ENCODE measurements at places on chromosomes 7 and 10. TPM values are rescaled to one million over a fixed set of nuclear protein-coding genes. Genes with fewer than 3 reads are reported as not detected.

DNA sequence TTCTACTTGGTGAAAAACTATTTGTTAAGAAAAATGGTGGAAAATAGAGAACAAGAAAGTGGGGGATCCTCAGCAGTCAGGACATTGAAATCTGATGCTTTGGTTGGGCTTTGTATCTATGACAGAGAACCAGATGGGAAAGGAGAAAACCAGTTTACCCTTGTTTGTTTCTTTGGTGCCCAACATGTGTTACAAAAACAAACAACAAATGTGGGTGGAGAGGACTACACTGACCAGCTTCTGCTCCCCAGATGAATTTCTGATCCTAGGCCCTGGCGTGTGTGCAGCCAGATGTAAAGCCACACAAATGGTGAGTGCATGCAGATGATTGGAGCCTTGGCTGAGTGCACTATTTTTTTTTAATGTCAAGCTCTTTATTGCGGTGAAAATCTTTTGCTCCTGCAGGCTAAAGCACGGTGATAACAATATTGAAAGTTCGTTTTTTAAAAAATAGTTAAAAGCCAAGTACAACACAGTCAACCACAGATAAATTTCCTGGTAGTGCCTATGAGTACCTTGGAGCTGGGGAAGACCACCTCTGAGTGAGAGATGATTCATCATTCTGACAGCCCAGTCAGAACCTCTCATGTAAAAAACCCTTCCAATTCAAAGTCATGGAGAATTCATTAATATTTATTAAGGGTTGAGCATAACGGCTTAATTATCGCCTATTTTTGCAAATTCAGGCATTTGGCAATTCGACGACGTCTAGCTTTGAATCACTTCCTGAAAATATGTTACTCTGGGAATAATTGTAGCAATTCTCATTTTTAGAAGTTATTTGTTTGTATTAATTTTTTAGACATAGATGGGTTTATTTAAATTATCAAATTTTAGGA is 163.7 kb downstream of the AGMO start:
- no peak for DNase-seq

- no peak for DNase-seq
These were observed 529 bp downstream of the ZNF853 start for GRCh38 chr7:6615723-6616555.

DNA sequence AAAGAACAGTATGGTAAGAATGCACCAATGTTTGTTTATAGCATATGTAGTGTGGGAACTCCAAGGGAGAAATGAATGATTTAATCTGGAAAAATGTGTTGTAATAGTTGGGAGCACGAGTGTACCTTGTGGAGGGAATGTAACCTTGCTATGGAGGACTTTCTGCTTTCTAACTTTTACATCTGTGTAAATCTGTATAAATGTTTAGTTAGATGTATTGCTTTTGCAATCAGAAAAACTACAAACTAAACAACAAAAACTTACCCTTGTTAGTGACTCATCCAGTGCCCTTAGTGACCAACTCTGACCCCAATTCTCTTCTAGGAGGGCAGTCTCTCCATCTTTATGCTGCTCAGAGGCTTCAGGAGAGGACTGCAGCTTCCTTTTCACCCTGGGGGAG is 89.3 kb downstream of the CCNY start:
- DNase-seq = no peak

- DNase-seq = no peak
These were observed 52.6 kb upstream of the SMNDC1 start for GRCh38 chr10:110357252-110357780.

GRCh38 chr7:7315851-7316250 is 133.5 kb downstream of the C1GALT1 start:
- no peak for DNase-seq

GRCh38 chr10:76333326-76333725 is 901.9 kb downstream of the LRMDA start:
- no peak for DNase-seq

DNA sequence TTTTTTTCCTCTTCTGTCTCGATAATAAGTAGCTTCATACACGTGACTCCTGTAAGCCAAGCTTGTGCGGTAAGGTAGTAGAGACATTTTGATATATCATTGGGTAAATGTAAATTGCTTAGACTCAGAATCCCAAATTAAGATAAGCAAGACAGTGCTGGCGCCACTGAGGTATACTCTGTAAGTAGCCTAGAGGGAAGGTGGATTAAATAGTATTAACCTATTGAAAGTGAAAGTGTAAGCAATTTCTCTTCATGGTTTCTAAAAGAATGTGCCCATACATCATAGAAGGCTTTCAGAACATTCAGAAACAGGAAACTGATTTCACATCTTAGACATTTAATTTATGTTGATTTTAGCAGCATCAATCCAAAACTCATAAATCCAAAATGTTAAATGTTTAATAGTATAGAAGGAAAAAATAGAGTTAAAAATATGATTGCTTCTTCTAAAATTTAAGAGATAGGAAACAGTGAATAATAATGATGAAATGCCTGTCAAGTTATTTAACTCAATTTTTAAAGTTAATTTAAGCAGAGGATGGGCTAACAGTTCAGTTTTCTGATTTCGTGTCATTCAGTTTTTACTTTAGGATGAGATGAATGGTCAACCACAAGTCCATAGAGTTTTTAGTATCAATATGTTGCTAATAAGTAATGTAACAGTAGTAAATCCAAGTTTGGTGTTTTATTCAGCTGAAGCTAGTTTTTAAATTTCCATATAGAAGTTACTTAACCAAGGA is 36.8 kb downstream of the LRRC72 start:
- no peak for DNase-seq

DNA sequence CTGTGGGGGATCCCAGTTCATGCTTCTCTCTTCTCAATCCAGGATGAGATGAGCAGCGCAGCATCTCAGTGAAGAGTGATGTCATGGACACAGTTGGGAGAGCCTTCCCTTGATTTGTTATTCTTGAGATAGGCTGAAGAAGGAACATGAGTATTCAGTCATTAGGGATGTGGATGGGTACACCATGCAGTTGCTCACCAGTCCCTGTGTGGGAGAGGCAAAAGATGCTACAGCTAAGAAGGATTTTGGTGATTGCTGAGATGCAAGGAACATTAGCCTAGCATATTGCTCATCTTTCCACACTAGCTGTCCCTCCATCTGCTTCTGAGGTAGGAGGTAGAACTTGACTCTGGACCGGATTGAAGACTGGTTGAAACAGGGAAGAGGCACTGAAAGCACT is 179.6 kb downstream of the GALNT17 start:
- DNase-seq = no peak

- DNase-seq = no peak
These were observed 26.6 kb downstream of the CPEB3 start for GRCh38 chr10:92264249-92264648.

DNA sequence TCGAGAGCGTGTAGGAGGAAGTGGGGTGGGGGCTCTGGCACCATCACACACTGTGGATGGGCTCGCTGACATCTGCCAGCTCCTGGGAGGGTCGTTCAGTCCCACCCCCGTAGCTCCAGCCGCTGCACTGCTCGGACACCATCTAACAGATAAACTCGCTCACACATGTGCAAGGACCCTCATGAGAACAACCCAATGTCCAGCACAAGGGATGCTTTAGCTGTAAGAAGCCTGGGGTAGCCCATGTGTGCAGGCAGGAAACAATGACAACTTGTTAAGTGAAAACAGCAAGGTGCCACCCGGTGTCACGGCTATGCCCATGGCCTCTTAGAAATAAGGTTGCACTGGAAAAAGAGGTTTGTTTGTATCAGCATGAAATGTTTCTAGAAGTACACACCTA is 14.1 kb downstream of the OGDHL start:
- no peak for DNase-seq

DNA sequence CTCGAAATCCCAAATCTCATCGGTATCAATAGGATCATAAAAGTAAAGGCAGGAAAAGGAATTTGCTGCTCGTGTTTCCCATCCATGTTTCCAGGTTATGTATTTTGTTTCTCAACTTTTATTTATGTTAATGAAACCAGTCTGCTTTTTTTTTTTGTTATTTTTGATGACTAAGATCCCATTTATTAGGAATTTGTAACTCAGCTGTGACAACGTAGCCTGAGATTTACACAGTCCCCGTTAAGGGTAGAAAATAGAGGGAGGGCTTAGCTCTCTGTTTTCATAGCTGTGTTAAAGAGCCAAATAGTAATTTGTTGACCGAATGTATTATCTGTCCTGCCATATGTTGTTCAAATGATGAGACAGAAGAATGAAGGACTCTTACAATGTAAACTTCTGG is 164.0 kb downstream of the MGMT start:
- DNase-seq = no peak

DNA sequence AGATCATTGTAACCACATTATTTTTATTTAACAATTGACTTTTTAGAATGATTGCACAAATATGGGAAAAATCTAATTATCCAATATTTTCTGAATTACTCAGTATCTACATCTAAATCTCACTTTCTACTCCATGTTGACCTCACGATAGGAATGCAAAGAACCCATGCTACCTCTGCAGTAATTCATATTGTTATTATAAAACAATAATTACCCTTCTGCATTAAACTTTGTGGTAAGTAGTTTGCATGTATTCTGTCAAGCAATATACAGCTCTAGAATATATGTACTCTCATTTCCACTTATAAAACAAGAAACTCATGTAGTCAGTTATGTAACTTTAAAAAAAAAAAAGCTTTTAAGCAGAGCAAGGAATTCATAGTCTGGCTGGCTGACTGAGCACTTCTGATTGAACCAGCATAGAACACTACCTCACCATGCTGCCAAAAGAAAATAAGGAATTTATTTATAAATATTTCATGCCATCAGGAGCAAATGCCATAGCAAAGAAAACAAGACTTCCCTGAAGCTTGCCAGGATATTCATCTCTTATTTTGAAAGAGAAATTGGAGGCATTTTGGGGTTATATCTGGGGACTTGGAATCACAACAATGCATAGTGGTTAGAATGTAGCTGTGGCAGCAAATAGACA is 895.7 kb downstream of the XPNPEP1 start:
- no peak for DNase-seq

- no peak for DNase-seq
These were observed 7.5 kb upstream of the SH2D4B start for GRCh38 chr10:80530251-80530650.

DNA sequence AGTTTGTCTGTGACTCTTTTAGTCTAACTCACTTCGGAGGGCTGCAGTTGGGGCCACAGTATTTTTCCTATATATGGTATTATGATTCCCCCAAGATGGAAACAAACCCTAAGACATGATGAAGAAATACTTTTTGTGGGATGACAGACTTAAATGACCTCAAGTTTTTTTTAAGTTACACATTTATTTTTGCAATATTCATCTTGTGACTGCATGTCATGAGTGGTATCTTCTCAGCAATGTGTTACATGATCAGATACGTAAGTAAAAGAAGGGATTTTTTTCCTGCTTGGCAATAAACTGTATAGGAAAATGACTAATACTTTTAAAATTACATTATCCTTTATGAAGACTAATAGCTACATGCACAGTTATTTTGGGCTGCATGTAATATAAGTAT is 57.8 kb downstream of the OR13A1 start:
- no peak for DNase-seq

DNA sequence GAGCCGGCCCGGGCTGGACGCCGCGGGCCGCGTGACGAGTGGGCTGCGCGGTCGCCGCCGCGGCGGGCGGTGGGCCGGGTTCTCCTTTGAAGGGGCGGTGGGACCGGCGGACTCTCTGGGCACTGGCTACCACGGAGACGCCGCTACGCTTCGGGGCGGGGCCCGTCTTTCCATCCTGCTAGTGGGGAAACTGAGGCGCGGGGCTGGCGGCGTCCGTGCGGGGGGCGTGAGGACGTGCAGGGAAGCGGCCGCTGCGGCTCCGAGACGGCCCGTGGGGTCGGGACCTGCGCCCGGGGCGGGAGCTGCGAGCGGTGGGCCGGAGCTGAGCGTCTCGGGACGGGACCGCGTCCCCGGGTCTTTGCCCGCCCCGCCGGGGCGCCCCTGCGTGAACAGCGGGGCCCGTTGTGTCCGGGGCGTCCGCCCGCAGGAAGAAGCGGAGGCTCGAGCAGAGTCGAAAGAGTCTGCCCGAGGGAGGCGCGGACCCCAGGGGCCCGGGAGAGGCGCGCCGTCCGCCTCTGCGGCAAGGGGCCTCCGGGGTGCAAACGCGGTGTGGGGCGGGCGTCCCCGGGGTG is 548 bp upstream of the BNIP3 start:
- DNase-seq = no peak

DNA sequence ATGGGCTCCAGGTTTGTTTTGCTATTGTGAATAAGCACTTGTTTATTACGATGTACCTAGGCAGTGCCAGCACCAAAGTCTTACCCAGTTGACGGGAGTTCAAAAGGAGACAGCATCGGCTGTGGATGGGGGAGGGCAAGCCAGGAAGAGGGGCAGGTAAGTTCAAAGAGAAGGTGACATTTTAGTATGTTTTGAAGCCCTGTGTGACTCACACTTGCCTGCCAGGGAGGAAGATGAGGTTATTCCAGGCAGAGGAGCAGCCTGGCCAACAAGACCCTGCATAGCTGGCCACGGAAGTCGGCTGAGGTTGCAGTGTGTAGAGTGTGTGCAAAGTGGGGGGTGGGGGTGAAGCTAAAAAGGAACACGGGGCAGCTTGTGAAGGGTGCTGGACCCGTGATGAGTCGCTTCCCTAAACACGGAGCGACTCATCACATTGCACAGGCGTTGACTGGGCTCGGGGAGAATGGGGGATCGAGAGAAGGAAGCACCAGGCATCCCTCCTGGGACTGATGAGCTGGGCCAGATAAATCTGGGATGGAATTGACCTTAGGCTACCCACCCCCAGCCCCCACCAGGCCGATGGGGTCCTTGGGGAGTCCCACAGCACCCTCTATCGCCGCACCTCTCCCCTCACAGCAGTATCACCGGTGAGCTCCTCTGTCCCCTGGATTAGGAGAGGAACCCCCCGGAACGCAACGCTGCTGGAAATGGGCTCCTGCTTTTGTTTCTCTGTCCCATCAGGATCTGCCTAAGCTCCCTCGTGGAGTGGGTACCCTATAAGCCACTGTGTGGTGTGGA is 97.9 kb upstream of the IKZF1 start:
- DNase-seq = no peak

DNA sequence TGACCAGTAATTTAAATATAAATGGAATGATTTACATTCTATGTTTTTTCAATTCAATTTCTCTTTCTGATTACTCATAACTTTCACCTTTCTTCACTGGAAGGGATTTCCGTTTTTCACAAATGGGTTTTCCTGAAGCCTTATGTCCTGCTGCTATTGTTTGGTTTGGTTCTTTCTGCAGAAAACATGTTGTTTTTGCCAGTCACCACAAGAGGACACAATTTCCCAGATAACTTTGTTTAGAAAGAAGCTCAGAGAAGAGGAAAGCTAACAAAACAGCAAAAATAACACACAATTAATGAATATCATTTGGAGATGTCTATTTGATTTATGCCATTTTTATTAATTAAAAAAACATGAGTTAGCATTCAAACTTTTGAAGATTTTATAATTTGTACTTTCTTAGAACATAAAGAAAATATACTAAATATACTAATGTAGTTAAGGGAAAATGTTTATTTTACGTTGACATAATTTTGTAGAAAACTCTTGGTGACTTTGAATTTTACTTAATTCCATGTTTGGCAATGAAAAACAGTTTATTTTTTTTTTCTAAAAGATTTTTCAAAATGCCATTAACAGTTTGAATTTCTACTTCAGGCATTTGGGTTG is 4.6 kb upstream of the TWIST1 start:
- no peak for DNase-seq

Gene IFIT5
- total RNA-seq = 7.4 TPM

Gene NPTX2
- 2.3 TPM for total RNA-seq

Gene CASP7
- 9.9 TPM for total RNA-seq

Gene HILPDA
- 7.9 TPM for total RNA-seq

Gene TMEM229A
- total RNA-seq = not detected

Gene GPR15LG
- not detected for total RNA-seq

Gene OR2A12
- not detected for total RNA-seq

Gene RABGEF1
- total RNA-seq = 17.4 TPM

Gene IL2RA
- 2.3 TPM for total RNA-seq

Gene CDK14
- total RNA-seq = 18.7 TPM

Gene SLIT1
- 0.08 TPM for total RNA-seq

Gene KLF14
- 0.11 TPM for total RNA-seq

Gene PTPN20
- total RNA-seq = 13.0 TPM

Measured in left ventricle myocardium inferior (tissue), 1 donor.